ENCODE measurements at places on chromosomes 3 and 15.

GRCh38 chr3:103218793-103219192 is 784.0 kb downstream of the ZPLD1 start:
- DNase-seq, result no peak

DNA sequence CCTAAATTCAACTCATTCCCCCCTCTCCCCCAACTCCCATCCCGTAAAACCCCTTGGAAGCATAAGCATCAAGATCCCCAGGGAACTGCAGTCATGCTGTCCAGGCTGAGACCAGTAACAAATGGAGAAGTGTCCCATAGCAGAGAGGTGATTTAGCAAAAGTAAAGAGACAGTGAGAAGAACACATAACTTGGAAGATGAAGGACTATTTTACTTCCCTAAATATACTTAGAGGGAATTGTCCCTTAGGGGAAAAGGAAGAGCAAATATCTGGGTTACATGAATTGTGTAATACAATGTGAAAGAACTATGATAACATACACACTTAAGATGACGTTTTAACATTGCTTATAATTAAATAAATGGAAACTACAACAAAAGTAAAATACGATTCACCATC is 61.6 kb upstream of the LRRFIP2 start:
- no peak for DNase-seq

- no peak for DNase-seq
Measured at GRCh38 chr3:185351396-185351795, 11.5 kb upstream of the MAP3K13 start.

DNA sequence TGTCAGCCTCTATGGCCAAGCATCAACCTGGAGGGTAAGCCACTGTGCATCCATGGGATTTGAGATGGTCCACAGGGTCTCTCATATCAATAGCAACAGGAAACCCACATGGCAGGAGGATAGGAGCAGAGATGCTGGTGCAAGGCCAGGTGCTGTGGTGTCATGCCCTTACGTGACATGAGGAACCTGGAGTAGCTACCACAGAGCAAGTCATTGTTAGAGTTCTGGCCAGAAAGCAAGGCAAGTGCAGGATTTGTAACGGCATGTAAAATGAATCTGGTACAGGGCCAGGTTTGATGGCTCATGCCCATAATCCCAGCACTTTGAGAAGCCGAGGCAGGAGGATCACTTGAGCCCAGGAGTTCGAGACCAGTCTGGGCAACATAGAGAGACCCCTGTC is 14.8 kb upstream of the ZNF774 start:
- no peak for DNase-seq

- no peak for DNase-seq
Measured at GRCh38 chr3:123324880-123325765, 123.4 kb downstream of the SEC22A start.

GRCh38 chr3:15653321-15653720 is 51.8 kb downstream of the BTD start:
- no peak for DNase-seq

GRCh38 chr3:132784502-132785025 is 62.4 kb upstream of the NPHP3 start:
- no peak for DNase-seq

- no peak for DNase-seq
Measured at GRCh38 chr3:66744986-66745385, 244.2 kb upstream of the LRIG1 start.

- no peak for DNase-seq
Measured at GRCh38 chr15:63805993-63806980, 27.5 kb downstream of the HERC1 start.
